ENCODE measurements at places on chromosomes 7 and 10.

DNA sequence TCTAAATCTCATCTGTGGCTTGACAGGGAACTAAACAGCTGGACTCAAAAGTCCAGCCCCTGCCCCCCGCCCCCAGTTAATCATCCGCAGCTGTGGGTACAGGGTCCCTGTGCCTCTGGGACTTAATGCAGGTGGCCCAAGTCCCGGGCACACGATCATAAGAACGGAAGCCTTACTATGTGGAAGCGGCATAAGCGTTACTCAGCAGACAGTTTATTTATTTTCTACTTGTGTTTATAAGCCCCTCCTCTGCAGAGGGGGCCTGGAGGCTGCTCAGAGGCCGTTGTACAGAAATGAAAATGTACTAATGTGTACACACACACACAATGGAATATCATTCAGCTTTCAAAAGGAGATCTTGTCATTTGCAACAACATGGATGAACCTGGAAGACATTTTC is 158.0 kb upstream of the TNS3 start:
- DNase-seq, result no peak

GRCh38 chr10:80462981-80463741 is 9.1 kb downstream of the TSPAN14 start:
- no peak for DNase-seq

GRCh38 chr10:108204528-108205305 is 1040.2 kb upstream of the SORCS1 start:
- DNase-seq, result peak; percentile 7

GRCh38 chr7:16851829-16852228 is 30.0 kb downstream of the AGR3 start:
- no peak for DNase-seq

- DNase-seq, result no peak
Measured at GRCh38 chr10:88926566-88927415, 25.8 kb downstream of the ACTA2 start.

- DNase-seq, result no peak
Measured at GRCh38 chr7:146285418-146285817, 168.8 kb downstream of the CNTNAP2 start.

- no peak for DNase-seq
Measured at GRCh38 chr10:44981172-44982113, 2.8 kb upstream of the DEPP1 start.

DNA sequence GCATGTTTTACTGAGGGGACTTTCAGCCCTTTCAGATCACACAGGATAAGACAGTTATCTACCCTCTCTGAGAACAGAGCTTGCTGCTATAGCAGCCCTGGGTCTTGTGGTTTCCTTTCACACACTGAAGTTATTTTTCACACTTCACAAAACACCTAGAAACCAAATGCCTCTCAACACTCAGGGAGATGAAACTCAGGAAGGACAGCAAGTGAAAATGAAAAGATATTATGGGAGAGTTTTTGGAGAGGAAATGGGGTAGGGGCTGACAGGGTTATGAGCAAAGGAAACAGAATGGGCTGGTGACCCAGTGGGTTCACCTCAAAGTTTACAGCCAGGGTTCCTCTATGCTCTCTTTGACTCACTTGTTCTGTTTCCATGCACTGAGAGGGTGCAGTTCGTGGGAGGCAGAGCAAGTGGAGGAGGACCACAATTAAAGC is 17.0 kb upstream of the GIMAP2 start:
- DNase-seq, result no peak

GRCh38 chr7:50976064-50976463 is 193.4 kb upstream of the GRB10 start:
- DNase-seq, result no peak

- no peak for DNase-seq
Measured at GRCh38 chr7:107396990-107397389, 72.9 kb upstream of the GPR22 start.

DNA sequence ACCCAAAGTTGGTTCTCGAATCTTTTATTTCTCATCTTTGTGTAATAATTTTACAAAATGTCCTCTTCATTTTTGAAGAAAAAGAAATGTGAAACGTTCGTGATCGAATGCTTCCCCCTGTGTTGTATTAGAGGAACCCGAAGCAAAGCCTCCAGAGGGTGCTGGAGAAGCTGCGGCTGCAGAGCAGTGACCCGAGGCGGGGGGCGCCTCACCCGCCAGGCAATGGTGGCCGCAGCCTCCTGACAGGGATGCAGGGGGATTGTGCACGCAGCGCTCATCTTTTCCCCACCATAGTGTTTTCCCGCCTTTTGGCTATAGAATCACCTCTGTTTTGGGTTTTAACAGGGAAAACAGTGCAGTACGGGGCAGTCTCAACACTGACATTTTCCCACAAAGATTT is 307.5 kb upstream of the ANKRD30A start:
- DNase-seq, result no peak

- no peak for DNase-seq
Measured at GRCh38 chr7:137882261-137882668, 35.5 kb upstream of the DGKI start.

GRCh38 chr10:43229208-43230061 is 37.4 kb downstream of the RASGEF1A start:
- DNase-seq, result no peak

- DNase-seq, result no peak
Measured at GRCh38 chr7:105768898-105769507, 107.4 kb downstream of the ATXN7L1 start.

- DNase-seq, result no peak
Measured at GRCh38 chr10:63812501-63812900, 291.3 kb downstream of the REEP3 start.

DNA sequence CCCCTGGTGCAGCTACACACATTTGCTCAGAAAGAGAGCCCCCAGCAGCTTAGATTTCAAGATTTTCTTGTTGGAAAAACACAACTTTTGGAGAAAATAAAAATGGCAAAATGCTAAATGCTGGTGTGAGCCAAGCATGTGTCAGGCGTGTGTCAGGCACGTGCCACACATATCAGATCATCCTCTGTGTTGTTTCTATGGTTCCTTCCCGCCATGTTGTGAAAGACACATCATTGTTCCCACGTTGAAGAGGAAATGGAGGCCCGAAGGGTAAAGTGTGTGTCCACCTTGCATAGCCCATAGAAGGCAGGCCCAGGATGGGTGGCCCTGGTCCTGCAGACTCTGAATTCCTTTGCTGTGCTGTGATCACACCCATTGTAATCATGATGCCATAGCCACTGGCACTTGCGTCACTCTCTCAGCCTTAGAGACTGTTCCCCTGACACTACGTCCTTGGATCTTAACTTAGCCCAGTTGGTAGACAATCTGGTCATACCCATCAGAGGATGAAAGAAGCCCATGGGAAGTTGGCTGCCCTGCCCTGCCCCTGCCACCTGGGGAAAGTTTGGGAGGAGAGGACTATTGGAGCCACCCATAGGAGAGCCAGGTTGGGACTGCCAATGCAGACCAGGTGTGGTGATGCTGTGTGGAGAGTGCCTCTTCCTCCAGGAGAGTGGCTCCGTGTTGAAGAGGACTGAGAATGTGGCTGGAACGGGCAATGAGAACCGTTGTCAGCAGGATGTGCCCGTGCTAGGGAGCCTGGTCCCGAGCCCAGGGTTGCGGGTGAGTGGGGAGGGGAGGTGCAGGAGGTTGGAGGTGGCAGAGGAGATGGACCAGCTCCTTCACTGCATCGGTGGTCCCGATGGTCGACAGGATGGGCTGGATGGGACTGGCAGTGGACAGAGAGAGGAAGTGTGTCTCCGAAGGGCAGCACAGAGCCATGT is 65.6 kb upstream of the IGFBP3 start:
- no peak for DNase-seq

- no peak for DNase-seq
Measured at GRCh38 chr10:44369296-44369695, 15.6 kb downstream of the CXCL12 start.

GRCh38 chr7:10237306-10237705 is 736.4 kb upstream of the PHF14 start:
- no peak for DNase-seq

GRCh38 chr7:45185028-45185863 is 27.7 kb downstream of the RAMP3 start:
- no peak for DNase-seq

DNA sequence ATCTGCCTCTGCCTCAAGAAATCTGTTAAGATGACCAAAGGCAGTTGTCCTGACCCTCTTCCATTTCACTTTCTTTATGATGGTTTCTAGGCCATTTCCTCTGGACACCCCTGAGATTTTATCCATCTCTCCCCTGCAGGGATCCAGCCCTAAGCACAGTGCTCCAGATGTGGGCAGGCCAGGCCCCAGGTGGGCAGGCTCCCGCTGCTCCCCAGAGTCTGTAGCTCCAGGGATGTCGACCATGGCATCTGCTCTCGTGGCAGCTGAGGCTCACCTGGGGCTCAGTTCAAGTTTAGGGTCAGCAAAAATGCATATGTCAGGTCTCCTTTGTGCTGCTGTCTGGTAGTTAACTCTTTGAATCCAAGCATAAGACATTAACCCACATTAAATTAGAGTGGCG is 11.8 kb downstream of the CEP41 start:
- DNase-seq, result no peak

DNA sequence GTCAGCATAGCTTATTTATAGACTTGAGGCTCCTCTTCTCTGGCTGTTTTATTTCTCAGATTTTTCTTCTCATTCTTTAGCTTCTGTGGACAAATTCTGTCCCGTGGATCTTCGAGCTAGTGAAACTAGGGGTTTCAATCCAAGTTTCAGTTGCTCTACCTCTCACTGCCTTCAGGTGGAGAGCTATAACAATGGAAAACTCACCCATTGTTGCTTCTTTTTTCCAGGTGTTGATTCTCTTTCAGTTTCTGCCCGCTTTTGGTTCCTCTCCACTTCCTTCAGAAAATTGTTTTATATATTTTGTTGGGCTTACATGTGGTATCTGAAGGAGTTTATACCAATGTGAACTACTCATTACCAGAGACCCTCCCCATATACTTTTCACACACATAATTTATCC is 266.1 kb downstream of the TCF7L2 start:
- no peak for DNase-seq

GRCh38 chr7:150357270-150357669 is 11.4 kb upstream of the REPIN1 start:
- DNase-seq, result no peak
